Stimulated activated CD4-positive, alpha-beta T cell treated with anti-CD3 and anti-CD28 coated beads, Interleukin-15, amount 100 ng/mL, for 1 hour (primary cell): ENCODE measurements at places on chromosomes 4 and X.

GRCh38 chr4:53499791-53500190, 91.5 kb downstream of the LNX1 start:
- DNase-seq: no peak

DNA sequence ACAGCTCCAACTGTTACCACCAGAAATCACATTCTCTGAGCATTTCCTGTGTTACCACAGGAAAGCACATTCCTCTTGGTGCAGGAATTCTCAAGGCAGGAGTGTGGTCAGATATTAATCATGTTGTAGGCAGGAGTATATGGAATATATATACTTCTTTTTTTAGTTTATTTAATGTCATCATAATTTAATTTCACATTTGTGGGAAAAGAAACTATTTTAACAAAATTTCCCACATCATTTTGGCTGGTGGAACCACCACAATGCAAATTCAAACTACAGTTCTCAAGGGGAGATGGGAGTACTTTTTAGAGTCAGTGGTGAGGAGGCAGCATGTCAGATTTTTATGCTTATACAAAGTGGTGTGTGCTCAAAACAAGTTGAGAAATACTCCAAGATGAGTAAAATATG, 139.0 kb downstream of the ATP10D start:
- no peak for DNase-seq

GRCh38 chr4:157664726-157665125, 444.2 kb downstream of the GRIA2 start:
- DNase-seq: no peak

DNA sequence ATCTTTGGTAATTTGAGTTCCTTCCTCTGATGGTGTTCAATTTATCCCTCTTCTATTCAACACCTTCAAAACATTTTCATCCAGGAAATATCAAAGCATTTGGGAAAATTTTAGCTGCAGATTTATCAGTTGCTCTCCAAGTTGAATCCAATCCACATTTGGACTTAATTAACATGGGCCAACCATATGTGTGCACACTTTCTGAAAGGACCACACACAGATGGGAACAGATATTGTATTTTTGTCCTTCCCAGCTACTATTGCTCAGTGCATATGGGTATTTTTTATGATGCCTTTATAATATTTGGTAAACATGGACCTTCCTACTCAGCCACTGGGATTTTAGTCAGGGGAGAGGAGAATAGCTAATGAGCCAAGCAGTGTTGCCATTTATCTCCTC, 65.2 kb downstream of the GLRA2 start:
- no peak for DNase-seq

DNA sequence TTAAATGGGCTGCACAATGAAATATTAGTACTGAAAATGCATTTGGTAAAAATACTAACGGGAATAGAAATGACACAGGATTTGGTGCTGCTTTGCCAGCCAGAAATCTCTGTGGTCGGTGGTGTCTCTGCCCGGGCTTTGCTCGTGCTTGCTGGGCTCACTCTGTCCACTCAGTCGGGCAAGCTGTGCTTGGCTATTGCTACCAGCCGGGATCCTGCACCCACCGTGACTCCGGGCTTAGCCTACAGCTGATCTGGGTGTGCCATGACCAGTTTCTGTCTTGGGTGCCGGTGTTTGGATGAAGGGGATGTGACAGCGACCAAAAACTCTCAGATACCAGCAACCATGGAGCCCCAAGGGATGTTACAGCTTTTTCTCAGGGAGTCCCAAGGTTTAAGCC, 487.7 kb downstream of the TECRL start:
- DNase-seq: no peak

DNA sequence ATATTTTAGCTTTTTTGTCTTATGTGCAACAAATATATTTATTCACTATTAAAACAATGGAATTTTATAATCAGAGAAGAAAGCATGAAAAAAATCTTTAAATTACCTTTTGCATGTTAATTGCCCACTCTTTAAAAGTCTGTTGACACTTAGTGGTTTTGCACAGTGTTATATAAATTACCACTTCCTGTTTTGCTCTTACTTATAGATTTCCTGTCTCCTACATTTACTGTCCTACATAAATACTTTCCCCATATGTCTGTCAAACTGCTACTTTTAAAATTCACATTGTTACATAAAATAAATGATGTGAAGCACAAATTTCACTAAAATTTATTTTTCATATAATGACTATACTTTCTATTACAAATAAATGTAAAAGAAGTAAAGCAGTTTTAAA, 161.1 kb upstream of the NDST4 start:
- no peak for DNase-seq

DNA sequence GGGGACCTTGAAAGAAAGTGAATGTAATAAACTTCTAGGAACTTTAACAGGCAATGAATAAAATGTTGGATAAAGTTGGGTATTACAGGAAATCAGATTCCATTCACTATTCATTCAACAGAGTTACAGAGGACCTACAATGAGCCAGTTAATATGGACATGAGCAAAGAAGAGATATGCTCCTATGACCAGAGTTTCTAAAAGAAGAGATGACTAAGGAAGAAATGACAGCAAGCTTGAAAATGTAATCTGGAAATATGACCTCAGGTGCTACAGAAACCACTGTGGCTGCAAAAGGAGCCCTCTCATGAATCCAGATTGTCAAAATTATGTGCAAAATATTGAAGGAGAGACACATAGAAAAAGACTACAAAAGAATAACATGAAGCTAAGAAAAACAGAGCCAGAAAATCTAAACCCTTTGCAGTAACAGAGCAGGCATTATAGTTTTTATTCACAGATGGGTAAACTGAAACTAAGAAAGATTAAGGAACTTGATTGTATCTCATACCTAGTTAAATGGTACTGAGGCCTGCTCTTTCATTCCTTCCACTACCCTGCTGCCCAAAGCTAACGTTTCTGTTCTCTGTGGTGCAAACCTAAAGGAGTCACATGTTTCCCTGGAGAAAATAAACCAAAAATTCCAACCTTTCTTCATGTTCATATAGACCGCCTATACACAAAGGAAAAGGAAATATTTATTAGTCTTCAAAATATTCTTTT, 378.3 kb downstream of the GBA3 start:
- DNase-seq: no peak

DNA sequence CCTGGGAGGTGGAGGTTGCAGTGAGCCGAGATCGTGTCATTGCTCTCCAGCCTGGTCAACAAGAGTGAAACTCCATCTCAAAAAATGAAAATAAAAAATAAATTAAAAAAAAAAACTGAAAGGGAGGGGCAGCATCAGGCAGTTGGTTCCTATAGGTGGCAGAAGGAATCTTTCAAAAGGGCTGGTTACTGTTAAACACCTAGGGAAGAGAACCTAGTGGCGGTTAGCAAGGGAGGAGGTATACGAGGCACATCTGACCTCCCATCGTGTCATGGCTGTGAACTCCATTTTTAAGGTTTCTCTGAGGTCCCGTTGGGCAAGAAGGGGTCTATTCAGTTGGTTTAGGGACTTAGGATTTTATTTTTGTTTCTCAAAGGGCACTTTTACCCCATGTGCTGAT, 150.1 kb downstream of the SLC7A11 start:
- no peak for DNase-seq

GRCh38 chr4:15233626-15234025, 194.2 kb upstream of the C1QTNF7 start:
- DNase-seq: no peak

GRCh38 chr4:124593494-124593893, 119.0 kb downstream of the ANKRD50 start:
- DNase-seq: no peak

- no peak for DNase-seq
Observed at GRCh38 chr4:24922416-24922815, 9.6 kb upstream of the CCDC149 start.

- no peak for DNase-seq
Observed at GRCh38 chr4:187469627-187470026, 525.9 kb upstream of the ZFP42 start.

DNA sequence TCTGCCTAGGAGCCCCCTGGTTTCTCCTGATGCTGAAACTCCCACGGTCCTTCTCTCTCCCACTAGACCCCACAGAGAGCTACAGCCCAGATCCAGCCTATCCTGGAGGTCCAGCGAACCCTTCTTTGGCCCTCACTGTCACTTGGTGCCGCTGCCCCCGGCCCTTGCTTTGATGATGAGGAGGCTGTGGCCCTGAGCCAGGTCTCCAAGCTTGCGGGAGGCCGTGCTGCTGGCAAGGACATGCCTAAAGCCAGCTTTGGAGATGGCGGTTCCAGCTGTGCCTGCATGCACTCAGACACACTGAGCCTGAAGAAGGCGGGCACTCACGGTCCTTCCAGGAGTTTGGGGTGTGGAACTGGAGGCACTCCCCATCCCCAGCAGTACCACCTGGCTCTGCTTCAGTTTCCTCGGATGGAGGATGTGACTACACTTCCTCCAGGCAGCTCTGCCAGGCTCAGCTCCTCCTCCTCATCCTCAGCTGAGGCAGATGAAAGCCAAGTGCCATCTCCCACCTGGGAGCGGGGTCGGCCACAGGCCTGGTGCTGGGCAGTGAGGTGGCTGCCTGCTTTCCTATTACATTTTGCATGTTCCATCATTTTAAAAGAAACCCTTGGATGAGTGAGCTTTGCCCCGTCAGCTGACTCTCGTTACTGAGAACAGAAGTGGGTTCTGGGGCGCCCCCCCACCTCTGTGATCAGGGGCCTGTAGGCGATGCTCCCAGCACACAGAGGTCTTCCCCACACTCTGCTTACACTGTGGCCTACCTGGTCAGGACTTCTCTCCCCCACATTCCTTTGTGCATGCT, 9.0 kb downstream of the TNIP2 start:
- no peak for DNase-seq

DNA sequence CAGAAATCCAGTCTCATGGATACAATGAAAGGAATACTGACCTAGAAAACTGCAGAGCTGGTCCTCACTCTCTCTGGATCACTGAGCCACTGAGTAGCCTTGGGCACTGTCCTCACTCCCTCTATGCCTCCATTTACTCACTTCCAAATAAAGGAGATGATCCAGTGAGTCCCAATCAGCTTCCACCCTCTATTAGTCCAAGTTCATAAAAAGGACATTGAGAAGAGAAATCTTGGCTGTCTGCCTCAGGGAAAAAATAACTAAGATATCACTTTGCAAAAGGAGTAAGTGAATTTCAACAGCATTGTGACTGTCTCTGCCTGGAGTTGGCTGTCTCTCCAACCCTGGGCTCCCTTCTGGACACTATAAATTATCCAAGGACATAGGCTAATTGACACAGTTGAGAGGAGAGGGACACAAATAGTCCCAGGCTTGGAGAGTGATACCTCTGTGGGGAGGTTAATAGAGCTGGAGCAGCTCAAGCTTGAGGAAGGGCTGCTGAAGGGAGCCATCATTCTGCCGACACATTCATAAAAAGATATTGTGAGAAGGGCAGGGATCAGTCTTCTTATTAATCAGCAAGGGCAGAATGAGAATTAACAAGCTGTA, 572.3 kb downstream of the RAB28 start:
- DNase-seq: no peak

GRCh38 chr4:24059839-24060238, 170.0 kb upstream of the PPARGC1A start:
- no peak for DNase-seq
